ENCODE measurements at places on chromosomes 2 and 18.

- DNase-seq = peak; percentile 95
Measured at GRCh38 chr2:9656270-9656766, 25.5 kb upstream of the YWHAQ start.

GRCh38 chr2:96668771-96669170 is 26.2 kb downstream of the FER1L5 start:
- DNase-seq = no peak

GRCh38 chr2:49241991-49242390 is 87.7 kb upstream of the FSHR start:
- no peak for DNase-seq

- no peak for DNase-seq
Measured at GRCh38 chr2:690799-691198, 13.6 kb upstream of the TMEM18 start.

DNA sequence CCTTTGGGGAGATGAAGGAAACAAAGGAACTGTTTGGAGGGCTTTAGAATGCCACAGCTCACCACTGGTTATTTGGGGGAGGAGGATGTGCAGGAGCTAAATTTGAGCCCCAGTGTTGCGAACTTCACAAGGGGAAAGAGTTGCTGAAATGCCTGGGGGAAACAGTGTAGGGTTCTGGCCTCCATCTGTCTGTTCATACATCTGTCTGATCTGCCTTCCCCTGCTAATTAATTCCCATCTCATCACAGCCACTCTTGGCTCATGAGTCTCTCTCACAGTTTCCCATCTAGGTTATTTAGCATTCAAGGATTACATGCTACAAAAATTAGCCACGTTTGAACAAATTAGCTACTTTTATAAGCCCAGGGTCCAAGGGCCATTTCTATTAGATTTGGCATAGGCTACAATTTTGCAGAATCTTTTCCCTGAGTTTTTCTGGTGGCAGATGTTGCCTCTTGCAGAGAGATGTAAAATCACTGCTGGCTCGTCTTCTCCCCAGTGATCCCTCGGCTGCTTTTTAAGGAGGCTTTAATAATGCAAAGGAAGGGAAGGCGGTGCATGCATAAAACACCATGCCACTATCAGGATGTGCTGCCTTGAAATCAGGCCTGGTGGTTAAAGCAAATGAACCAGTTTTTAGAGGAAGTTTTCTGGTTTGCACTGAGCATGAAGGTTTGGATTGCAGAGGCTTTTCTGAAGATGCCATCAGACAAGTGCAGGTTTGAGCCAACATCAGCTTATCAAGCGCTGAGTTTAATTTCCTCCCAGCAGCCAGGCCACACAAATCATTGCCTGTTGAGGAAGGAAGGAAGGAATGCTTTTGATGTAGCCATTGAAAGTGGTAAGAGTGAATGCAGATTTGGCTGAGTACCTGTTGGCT is 35.0 kb downstream of the ADD2 start:
- DNase-seq = no peak

- no peak for DNase-seq
Measured at GRCh38 chr2:168466834-168467565, 10.9 kb downstream of the CERS6 start.

- peak; percentile 80 for DNase-seq
Measured at GRCh38 chr18:75205514-75206132, 3.3 kb downstream of the PTGR3 start.

DNA sequence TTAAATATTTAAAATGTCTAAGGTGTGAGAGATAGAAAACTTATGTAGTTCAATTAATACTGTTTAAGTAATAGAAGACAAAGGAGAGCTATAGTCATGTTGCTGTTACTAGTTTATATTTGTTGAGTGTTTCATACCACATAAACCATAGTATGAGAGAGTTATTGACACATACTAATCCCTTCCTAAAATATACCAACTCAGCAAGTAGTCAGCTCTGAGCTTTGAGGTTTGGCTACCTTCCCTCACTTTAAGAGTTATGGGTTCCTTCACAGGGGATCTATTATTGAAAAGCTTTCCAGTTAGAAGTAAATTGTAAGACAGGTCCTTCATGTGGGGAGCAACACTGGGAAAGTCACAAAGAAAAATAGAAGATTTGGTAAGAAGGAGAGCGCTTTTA is 701.6 kb upstream of the ZEB2 start:
- no peak for DNase-seq

- no peak for DNase-seq
Measured at GRCh38 chr18:40690062-40690461, 1265.0 kb upstream of the PIK3C3 start.

DNA sequence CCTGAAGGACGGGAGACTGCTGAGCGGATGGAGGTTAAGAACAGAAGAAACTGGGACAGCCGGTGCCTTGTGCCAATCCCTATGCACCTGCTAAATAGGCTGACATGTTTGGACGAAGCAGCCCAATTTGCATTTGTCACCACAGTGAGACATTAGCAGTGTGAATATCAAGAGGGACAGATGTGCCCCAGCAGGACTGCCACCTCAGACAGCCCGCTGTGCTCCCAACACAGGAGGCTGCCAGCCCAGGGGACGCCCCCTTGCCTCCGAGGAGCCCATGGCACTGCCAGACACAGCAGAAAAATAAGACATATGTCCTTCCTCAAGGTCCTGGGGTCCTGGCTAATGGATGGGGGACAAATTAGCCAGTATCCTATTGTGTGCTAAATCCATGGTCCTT is 306.7 kb upstream of the POU3F3 start:
- DNase-seq = no peak

- peak; percentile 77 for DNase-seq
Measured at GRCh38 chr18:74234326-74235171, 57.2 kb downstream of the CYB5A start.

DNA sequence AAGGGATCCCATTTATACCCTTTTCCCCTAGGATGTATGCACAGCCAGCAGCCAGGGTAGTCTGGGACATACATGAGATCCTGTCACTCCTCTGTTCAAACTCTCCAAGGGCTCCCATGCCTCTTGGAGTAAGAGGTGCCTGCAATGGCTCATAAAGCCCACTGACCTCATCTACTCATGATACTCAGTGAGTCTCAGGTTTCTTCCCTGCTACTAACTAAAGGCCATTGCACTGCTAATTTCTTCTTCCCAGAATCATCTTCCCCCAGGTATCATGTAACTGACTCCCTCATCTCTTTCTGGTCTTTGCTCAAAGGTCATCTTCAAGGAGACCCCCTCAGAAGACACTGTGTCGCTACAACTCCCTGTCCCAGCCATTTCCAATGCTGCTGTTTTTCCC is 68.2 kb downstream of the CCBE1 start:
- DNase-seq = no peak

GRCh38 chr2:179936654-179937053 is 70.4 kb downstream of the CWC22 start:
- DNase-seq = peak; percentile 6

DNA sequence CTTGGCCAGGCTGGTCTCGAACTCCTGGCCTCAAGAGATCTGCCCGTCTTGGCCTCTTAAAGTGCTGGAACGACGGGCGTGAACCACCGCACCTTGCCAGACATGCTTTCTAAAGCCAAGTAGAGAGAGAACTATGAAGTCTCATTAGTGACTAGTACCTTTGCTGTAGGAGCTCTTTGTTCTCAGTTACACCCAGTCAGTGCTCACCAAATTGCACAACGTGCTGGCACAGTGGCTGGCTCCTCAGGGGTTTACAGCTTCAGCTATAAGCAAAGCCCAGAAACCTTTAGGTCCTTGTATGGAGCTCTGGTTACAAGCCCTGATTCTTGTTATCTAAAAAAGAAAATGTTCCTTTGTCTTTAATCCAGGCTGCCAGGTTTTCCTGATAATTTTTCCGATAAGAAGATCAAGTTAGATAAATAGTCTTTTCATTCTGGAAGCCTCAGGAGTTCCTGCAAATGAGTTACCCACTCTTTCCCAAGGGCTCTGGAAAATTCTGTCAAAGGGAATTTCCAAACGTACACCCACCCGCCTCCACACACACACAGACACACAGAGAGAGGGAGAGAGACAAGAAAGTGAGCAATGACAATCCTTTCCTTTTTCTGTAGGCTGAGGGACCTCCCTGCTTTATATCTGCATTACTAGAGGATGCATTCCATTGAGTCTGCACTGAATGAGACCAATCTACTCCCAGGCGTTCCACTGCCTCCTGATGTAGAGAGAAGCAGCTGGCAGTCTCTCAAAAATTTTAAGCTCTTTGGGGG is 100.2 kb upstream of the CSRNP3 start:
- DNase-seq = no peak

- DNase-seq = no peak
Measured at GRCh38 chr2:237977380-237977779, 10.6 kb downstream of the UBE2F start.

DNA sequence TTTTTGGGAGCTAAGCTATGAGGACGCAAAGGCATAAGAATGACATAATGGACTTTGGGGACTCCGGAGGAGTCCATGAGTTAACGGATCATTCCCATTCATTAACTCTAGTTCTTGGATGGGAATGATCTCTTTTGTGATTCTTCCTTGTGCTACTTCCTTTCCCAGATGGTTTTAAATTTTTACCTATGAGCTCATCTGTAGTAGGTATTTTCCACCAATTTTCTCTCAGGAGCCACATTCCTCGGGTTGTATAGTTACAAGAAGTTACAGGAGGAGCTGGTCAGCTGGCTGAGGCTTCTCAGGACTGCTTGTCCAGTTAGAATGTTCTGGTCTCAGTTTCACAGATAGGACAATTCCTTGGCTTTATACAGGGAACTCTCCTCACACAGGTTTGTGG is 42.9 kb upstream of the LPIN2 start:
- DNase-seq = no peak

- DNase-seq = no peak
Measured at GRCh38 chr2:1868683-1869141, 124.4 kb upstream of the PXDN start.

DNA sequence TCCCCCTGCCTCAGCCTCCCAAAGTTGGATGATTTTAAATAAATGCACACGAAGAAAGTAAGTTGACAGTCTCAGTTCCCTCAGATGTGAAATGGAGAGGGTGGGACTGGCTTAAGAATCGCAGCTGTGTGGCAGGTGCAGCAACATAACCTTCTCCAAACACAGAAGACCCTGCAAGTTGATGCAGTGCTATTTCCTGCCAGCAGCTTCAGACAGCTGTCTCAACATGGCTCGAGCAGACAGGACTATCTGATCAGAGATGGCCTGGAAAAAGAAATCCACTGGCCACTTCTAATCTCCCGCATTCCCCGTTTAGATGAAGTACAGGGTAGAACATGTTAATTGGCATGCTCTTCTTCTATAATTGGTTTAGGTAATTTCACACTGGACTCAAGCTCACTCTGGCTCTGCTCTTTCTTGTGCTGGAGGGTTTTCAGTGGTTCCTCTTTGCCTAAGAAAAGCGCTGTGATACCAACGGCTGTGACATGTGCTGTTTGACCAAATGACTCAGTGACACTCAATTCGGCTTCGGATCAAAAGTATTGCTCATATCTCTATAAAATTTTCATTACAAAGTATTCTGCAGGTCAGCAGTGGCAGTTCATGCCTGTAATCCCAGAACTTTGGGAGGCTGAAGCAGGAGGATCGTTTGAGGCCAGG is 40.2 kb downstream of the MYOM1 start:
- DNase-seq = no peak

DNA sequence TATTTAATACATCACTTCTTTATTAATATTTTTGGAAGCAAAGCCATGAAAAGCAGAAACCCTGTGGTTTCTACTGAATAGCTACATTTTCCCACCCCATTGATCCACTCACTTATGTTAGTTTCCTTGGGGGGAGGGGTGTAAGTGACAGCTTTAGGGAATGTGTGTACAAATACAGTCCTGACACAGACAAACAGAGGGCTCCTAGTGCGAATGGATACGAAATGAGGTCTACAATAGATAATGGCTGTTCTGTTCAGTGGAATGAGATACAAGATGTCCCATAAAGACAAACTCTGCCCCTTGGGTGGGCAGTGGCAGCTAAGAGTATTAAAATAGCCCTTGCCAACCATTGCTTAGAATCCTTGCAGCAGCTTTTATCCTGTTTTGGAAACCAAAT is 312.9 kb downstream of the NCKAP5 start:
- DNase-seq = no peak

GRCh38 chr2:61335187-61335586 is 135.7 kb downstream of the USP34 start:
- no peak for DNase-seq

DNA sequence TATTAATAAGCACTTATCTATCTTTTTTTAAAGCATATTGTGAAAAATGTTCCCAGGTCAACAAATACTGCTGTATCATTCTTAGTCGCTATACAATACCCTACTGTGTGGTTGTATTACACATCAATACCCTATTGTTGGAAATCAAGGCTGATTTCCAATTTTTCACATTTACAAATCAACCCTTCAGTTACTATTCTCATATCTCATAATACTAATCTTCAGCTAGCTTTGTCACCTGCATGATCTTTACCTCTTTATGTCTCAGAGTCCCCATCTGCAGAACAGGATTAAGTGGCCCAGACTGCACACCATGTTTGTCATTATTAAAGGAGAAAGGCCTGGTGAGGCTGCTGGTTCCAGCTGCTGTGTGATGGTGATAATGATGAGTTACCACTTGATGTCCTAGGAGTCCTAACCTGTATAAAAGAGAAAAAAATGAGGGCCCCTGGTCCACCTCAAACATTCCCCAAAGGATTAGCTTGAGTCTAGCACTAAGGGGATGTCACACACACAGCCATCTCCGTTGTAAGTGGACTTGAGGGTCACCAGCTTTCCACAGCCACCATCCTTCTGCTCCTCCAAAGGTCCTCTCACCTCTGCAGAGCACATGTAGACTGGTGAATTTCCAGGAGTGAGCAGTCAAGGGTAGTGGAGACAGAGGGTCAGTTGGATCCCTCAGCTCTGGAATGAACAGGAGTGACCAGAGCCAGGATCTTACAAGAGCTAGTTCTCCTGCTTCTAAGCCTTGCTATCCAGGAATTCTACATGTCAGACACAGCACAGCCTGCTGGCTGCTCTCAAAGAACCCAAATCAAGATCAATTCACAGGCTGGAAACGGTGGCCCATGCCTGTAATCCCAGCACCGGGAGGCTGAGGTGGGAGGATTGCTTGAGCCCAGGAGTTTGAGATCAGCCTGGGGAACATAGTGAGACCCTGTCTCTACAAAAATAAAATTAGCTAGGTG is 36.0 kb upstream of the BIN1 start:
- peak; percentile 29 for DNase-seq

- peak; percentile 14 for DNase-seq
Measured at GRCh38 chr2:28997237-28997846, 16.2 kb downstream of the TOGARAM2 start.

DNA sequence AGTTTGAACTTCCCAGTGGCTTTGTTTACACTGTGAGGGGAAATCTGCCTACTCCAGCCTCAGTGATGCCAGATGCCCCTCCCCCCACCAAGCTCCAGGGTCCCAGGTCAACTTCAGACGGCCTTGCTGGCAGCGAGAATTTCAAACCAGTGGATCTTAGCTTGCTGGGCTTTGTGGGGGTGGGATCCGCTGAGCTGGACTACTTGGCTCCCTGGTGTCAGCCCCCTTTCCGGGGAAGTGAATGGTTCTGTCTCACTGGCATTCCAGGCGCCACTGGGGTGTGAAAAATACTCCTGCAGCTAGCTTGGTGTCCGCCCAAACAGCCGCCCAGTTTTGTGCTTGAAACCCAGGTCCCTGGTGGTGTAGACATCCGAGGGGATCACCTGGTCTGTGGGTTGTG is 70.0 kb upstream of the NEUROD1 start:
- DNase-seq = no peak

Data from foreskin fibroblast (primary cell).